GM04504 (cell line): ENCODE measurements at places on chromosomes 1 and 21.

DNA sequence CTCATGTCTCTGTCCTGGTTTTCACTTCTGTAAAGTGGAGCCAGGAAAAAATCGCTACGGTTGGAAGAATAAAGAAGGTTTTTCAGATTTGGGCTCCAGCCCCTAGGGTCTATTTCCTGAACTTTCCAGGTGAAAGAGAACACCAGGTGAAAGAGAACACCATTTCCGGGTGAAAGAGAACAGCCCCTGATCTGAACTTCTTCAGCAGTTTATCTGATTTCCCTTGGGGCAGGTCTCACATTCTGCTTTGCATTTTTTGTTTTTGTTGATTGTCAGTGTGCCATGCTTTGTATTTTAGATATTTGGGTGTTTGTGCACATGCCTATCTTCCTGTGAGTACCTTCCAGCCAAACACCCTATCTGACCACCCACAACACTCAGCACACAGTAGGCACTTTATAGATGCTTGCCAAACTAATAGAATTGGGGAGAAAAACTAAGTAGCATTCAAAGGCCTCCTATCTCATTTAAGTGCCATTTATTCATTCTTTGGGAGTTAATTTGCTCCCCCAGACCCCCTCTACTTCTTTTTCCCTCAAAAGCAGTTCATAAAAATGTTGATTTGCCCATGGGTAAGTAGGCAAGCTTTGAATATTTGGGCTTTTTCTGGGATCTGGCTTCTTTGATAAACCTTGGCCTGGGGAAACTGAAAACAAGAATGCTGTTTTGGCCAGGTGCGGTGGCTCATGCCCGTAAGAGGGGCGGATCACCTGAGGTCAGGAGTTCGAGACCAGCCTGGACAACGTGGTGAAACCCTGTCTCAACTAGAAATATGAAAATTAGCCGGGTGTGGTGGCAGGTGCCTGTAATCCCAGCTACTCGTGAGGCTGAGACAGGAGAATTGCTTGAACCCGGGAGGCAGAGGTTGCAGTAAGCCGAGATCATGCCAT lies 2.2 kb downstream of the NAV1 start:
- DNase-seq: no peak

- DNase-seq: no peak
Observed at GRCh38 chr1:10168912-10169514, 41.4 kb upstream of the KIF1B start.

- no peak for DNase-seq
Observed at GRCh38 chr1:21956720-21957552, 19.8 kb upstream of the HSPG2 start.

- DNase-seq: no peak
Observed at GRCh38 chr1:236952246-236953003, 51.8 kb downstream of the MT1HL1 start.

GRCh38 chr1:94025383-94026340 lies 95.3 kb downstream of the ABCA4 start:
- DNase-seq: no peak

DNA sequence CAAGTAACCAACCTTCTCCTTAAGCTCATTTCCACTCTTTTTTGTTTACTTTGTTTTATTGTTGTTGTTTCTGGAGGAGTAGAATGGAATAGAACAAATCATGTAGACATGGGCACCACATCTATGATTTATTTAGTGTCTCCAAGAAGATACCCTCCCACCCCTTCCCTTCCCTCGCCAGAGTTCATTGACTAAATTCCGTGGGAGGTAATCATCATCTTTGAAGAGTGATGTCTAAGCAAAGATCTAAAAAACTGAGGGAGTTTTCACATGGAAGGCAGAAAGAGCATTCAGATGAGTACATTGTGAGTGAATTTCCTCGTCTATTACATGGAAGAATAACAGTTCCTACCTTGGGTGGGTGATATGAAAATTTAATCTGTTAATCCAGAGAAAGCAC lies 136.2 kb downstream of the SEC16B start:
- DNase-seq: no peak

GRCh38 chr21:44399955-44400790 lies 46.8 kb downstream of the TRPM2 start:
- no peak for DNase-seq

DNA sequence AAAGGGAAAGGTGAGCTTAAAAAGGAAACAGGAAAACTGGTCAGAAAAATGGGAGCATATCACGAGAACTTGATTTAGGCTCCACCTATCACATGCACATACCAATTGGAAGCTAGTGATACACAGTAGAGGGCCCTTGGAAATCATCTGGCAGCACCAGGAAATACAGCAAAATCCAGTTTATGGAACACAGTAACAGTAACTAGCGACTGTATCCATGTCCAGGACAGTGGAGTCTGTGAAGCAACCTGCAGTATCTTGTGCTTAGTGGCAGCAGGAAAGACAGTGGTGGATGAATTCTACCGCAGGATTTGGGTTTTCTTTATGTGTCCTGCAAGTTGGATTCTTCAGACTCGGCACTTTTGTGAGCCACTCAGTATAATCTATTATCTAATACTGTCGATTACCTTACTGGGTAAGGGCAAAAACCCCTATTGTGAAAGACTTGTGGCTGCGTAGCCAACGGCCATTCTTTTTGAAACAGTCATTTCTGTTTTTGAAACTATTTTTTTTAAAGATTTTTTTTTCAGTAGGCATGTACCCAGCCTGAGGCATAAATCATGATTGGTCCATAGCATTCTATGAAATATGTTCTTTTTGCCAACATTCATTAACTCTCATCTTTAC lies 1.6 kb upstream of the KDM4A start:
- DNase-seq: no peak

- DNase-seq: no peak
Observed at GRCh38 chr1:243422362-243422761, 166.5 kb downstream of the SDCCAG8 start.

GRCh38 chr1:32289256-32289655 lies 2.6 kb upstream of the HDAC1 start:
- no peak for DNase-seq

- no peak for DNase-seq
Observed at GRCh38 chr1:212260557-212261355, 24.5 kb upstream of the PPP2R5A start.

- DNase-seq: no peak
Observed at GRCh38 chr1:55069280-55069679, 29.9 kb downstream of the PCSK9 start.

DNA sequence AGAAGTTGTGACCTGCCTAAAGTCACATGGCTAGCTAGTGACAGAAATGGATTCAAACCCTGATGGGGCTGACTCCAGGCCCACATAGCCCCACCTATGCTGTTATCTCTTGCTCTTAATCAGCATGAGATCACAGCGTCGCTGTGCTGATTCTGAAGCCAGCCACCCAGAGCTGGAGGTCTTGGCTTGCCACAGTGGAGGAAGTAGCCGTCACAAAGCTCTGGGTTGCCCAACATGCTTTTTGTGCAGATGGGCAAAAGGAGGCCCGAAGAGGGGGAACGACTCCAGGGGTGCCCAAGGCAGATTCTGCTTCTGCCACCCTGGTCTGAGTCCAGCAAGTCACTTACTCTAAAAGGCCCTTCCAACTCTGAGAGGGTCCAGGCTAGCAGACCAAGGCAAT lies 14.7 kb upstream of the MFSD2A start:
- no peak for DNase-seq

DNA sequence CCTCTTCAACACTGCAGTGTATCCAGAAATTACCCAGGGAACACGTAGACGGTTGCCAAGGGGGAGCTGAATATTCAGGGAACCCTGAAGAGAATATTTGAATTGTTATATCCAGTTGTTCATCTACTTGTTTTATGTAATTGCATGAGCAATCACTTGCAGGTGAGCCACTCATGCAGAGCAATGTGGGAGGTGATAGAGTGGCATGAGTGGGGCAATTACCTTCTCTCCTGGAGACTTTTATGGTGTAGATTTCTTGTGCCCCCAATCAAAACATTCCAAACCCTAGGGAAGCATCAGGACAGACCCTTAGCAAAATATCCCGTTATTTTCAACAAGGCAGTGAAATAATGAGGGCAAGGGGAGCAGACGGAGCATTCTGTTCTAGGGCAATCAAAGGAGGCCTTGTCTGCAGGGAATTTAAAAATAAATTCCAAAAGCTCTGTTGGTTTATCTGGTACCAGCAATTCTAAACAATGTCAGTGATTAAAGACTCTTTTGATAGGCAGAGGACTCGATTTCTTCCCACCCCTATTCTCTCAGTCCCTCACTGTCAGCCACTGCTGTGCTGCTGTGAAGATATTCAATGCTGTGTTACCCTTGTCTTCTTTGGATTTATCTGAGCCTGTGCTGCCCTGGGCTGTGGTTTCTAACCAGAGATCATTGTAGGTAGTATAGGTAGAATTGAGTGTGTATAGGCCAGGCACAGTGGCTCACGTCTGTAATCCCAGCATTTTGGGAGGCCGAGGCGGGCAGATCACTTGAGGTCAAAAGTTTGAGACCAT lies 180.2 kb upstream of the MAP1LC3C start:
- DNase-seq: no peak

GRCh38 chr21:36576441-36576840 lies 96.5 kb upstream of the CLDN14 start:
- DNase-seq: no peak

- peak; percentile 10 for DNase-seq
Observed at GRCh38 chr1:177800400-177801088, 169.3 kb downstream of the SEC16B start.

DNA sequence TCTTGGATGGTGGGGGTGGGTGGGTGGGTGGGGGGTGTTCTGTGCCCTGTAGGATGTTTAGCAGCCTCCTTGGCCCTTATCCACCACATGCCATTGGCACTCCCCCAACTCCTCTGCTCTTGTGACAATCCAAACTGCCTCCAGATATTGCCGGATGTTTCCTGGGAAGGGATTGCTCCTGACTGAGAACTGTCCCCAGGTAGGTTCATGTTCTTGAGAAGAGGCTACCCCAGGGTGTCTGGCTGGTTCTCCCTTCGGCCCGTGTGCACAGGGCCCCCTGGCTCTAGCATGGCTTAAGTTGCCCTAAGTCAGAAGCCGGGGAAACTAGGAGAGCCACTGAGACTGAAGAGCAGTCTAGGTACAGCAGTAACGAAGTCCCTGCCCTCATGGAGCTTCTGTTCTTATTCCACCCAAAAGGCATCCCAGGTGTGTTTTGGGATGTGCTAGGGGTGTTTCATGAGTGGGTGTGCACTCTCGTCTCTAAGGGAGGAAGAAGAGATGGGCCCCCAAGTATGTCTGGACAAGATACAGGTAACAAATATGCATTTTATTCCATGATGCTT lies 19.8 kb upstream of the THRAP3 start:
- DNase-seq: no peak

- no peak for DNase-seq
Observed at GRCh38 chr1:65357291-65357960, 48.1 kb downstream of the DNAJC6 start.

- no peak for DNase-seq
Observed at GRCh38 chr1:212641956-212642355, 33.4 kb downstream of the ATF3 start.

DNA sequence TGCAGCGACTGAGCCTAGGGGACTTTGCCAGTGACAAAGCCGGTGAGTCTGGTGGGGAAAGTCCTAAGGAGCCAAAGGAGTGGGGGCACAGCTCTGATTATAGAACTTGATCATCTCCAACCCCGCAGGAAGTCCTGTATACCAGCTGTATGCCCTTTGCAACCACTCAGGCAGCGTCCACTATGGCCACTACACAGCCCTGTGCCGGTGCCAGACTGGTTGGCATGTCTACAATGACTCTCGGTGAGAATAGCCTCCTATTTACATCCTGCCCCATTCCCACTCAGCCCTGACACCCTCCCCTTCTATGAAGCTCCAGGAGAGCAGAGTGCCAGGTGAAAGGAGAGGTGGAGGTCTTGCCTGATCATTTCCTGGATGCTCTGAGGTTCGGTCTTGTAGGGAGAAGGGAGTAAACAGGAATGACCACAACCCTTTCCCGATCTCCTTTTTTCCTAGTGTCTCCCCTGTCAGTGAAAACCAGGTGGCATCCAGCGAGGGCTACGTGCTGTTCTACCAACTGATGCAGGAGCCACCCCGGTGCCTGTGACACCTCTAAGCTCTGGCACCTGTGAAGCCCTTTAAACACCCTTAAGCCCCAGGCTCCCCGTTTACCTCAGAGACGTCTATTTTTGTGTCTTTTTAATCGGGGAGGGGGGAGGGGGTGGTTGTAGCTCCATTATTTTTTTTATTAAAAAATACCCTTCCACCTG lies 1.2 kb upstream of the PPOX start:
- DNase-seq: no peak

DNA sequence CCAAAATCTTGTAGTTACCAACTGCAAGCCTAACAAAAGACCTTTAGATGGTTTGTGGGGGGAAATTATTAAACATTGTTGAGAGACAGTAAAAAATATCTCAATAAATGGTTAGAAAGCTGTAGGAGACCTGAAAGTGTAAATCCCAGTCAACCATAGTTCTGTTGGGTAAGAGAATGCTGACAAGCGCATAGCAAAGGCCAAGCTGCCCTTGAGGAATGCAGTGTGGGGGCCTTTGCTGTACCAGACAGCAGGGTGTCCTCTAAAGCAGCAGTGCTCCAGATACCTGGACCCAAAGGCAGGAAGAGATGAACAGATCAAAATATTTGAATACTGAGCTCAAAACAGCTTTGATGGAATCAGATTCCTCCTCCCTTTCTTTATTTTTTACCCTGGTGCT lies 54.6 kb downstream of the OBSCN start:
- DNase-seq: no peak

GRCh38 chr1:39524591-39525365 lies 33.3 kb downstream of the BMP8A start:
- no peak for DNase-seq

DNA sequence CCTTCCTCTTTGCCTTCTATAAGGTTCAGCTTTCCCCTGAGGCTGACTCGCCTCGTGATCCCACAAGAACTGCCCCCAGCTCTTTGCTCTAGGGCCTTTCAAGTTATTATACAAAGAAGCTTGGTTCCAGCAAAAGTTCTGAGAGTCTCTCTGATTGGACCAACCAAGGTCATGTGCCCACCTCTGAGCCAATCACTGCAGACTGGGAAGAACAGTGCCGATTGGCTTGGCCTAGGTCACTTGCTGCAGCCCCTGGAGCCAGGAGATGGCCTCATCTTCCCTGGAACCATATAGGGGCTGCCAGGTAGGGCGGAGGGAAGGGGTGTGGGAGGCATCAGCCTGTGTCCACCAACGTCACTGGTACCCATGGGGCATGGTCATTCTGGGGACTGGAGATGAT lies 22.8 kb downstream of the TAS1R2 start:
- no peak for DNase-seq

GRCh38 chr1:232579958-232580941 lies 49.7 kb downstream of the SIPA1L2 start:
- DNase-seq: no peak

DNA sequence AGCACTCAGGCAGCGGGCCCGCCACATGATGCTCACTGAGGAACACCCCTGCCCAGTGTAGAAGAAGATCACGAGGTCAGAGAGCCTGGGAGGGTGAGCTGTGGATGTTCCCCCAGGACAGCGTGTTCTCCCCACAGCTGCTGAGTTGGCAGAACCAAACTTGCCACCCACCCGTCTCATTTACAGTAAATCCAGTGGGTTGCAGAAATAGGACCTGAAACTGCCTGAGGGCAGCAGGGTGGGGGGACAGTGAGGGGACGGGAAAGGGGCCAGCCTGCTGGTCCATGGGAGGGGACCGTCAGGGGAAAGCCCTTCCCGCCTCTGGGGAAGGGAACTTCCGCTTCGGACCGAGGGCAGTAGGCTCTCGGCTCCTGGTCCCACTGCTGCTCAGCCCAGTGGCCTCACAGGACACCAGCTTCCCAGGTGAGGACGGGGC lies at the start of gene C1QB:
Gene C1QB (plus strand): TSS at position 356 of the 436 bp plus-strand sequence. CDS start 6,227 bp downstream, outside the sequence.
- DNase-seq: no peak

GRCh38 chr1:201096041-201096461 lies 16.2 kb downstream of the CACNA1S start:
- DNase-seq: no peak
